ENCODE measurements at places on chromosomes 6 and 20.

- no peaks in the 10 kb centered on the region for H3K27me3 ChIP-seq
- DNase-seq = no peak
- H3K4me1 ChIP-seq = no peaks in the 10 kb centered on the region
- H3K27ac ChIP-seq = no peak overlapping the region
Measured at GRCh38 chr6:135608031-135608430, 110.5 kb upstream of the AHI1 start.

GRCh38 chr6:15915508-15916178 is 213.2 kb upstream of the MYLIP start:
- no peak for DNase-seq
- no peaks in the 10 kb centered on the region for H3K27me3 ChIP-seq
- H3K27ac ChIP-seq = no peak overlapping the region
- H3K4me3 ChIP-seq = no peak overlapping the region

- no peak for DNase-seq
- H3K36me3 ChIP-seq = no peaks in the 10 kb centered on the region
- H3K27ac ChIP-seq = peak overlapping the region; percentile 1
- H3K4me1 ChIP-seq = peaks cover 14% of the 10 kb centered on the region
Measured at GRCh38 chr6:106820412-106820852, 154.1 kb downstream of the CD24 start.

DNA sequence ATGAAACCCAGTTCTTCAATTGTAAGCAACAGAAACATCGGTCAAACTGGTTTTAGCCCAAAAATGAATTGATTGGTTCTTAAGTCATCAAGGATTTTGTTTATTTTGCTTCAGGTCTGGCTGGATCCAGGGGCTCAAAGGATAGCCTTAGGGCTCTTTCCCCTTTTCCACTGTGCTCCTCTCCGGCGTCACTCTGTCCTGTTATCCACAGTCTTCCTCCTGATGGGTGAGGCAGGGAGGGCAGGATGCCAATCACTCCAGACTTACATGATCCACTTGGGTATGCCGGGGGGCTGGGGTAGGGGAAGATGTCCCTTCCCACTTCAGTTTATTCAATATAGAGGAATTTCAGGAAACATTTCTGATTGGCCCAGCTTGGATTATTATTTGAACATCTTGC is 40.0 kb downstream of the PLAGL2 start:
- H3K36me3 ChIP-seq = no peaks in the 10 kb centered on the region
- no peak overlapping the region for H3K4me3 ChIP-seq
- DNase-seq = no peak
- H3K27ac ChIP-seq = no peak overlapping the region

DNA sequence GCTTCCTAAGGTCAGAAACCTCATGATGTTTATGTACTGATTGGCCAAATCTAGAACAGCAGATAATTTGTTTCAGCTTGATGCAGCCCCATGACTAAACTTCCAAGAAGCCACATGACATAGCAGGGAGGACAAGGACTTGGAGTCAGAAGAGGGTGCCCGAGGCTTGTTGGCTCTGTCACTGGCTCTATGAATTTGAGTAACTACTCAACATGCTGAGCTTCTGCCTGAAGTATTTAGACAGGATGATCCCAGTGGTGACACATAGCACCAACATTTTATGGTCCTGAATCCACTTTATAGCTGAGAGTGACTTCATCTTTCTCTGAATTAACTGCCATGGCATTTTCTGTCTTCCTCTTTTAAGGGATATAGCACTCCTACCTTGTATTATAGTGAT is 13.5 kb upstream of the TBX18 start:
- peaks cover 85% of the 10 kb centered on the region for H3K27me3 ChIP-seq
- no peak overlapping the region for H3K4me3 ChIP-seq
- no peak for DNase-seq
- no peak overlapping the region for H3K27ac ChIP-seq
- no peaks in the 10 kb centered on the region for H3K36me3 ChIP-seq
- H3K4me1 ChIP-seq = peaks cover 23% of the 10 kb centered on the region

DNA sequence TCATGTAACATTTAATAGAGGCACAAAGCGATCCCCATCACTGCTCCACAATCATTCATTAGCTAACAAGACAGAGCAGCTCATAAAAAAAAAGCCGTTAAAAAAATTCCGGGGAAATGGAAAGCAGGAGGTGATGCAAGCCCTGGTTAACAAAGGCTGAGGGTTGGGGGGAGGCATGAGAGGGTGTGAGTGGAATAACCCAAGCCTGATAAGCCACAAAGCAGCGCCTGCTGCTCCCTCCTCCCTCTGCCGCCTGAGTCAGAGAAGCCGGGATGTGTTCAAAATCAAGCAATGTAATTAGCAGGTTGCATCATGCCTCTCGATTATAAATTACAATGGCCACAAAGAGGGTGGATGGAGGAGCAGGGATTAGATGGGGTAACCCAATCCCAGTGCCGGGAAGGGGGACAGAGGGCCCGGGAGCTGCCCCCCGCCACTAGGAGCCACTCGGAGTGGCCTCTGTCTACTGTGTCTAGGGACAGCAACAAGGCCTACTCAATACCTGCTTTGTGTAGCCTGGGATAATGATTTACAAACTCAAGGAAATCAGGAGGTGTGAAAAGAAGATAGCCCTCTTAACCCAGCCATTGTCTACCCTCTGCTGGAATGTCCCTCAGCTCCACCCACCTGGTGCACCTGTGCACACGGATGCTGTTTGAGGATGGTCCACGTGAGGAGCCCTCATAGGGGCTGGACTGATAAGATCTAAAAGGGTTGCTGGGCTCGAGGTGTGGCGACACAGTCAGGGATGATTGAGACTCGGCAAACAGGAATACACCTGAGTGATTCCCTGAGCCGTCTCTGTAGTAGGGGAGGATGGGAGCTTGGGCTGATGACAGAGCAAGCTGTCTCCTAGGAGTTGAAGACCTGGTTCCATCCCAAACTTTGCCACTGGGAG is 156.9 kb downstream of the VEGFA start:
- no peak overlapping the region for H3K4me3 ChIP-seq
- peaks cover 13% of the 10 kb centered on the region for H3K4me1 ChIP-seq
- H3K36me3 ChIP-seq = no peaks in the 10 kb centered on the region
- H3K27me3 ChIP-seq = no peaks in the 10 kb centered on the region

- H3K4me1 ChIP-seq = peaks cover 12% of the 10 kb centered on the region
- no peaks in the 10 kb centered on the region for H3K36me3 ChIP-seq
- peak; percentile 75 for DNase-seq
- no peak overlapping the region for H3K27ac ChIP-seq
Measured at GRCh38 chr20:62808211-62808865, 3.7 kb downstream of the OGFR start.

- H3K4me1 ChIP-seq = peaks cover 17% of the 10 kb centered on the region
- no peak for DNase-seq
- no peaks in the 10 kb centered on the region for H3K36me3 ChIP-seq
Measured at GRCh38 chr6:27836141-27836782, 75.9 kb downstream of the OR2B2 start.

DNA sequence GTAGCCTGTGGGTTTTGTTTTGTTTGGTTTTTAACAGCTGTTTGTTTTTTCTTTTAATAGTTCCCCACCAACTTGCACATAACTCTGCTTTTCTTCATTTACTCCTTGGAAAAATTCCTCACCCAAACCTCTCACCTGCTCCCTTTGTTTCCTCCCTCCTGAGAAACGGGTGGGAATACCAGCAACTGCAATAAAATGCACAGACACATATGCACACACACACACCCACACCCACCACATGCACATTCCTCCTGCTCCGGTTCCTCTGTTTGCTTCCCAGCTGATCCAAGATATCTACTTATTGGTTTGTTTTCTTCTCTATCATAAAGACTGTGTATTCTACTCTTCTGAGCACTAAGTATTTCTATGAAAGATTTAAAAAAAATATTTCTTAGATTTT is 161.1 kb upstream of the EPHA7 start:
- H3K27me3 ChIP-seq = no peaks in the 10 kb centered on the region
- no peaks in the 10 kb centered on the region for H3K4me1 ChIP-seq
- no peak overlapping the region for H3K27ac ChIP-seq
- no peak for DNase-seq
- H3K4me3 ChIP-seq = no peak overlapping the region

DNA sequence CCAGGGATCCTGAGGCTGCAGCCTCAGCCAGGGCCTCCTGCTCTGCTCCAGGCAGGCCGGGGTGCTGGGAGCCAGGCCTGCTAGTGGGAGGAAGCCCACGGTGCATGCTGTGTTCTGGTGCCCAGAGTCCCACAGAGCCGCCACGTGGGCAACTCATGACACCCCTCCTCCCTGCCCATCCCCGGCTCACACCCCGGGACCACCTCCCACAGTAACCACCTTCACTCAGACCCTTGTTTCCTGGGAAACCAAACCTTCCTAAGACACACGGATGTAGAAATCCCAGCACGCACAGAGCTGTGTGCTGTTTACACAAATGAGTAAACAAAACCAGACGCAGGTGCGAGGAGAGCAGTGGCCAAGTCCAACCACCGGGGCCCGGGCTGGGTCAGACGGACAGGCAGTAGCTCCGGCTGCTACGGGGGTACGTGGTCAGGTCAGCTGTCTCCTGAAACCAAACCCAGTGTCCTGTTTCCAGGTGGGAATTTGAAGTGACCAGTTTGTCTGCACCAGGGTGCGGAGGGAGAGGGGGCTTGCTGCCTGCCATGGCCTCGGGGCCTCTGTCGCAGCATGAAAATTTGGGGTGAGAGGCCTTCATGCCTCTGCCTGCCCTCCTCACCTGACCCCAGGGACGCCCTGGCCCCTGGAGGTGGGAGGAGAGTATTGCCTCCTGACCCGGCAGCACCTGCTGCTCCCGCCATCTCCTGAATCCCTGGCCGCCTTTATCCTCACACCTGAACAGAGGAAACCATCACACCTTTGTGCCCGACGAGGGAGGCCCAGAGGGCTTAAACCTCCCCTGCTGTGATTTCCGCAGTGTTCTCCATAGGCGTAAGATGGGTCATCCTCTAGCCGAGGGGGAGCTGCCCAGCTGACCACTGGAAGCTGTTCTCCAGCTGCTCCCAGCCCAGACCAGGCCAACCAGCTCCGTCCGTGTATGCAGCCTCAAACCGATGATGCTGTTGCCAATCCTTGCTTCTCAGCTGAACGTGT is 52.0 kb upstream of the SMOC2 start:
- peak; percentile 48 for DNase-seq
- peaks cover 4% of the 10 kb centered on the region for H3K4me1 ChIP-seq
- H3K27ac ChIP-seq = no peak overlapping the region
- no peaks in the 10 kb centered on the region for H3K36me3 ChIP-seq
- no peaks in the 10 kb centered on the region for H3K27me3 ChIP-seq

Measured in hepatocyte (in vitro differentiated cells).